Stimulated activated CD4-positive, alpha-beta T cell treated with anti-CD3 and anti-CD28 coated beads, TNF-alpha, amount 100 ng/mL, for 1 hour (primary cell): ENCODE measurements at places on chromosomes 1 and 21.

GRCh38 chr21:44054710-44055109 is 42.6 kb downstream of the TRAPPC10 start:
- no peak for DNase-seq

GRCh38 chr1:2124446-2125198 is 70.0 kb downstream of the FAAP20 start:
- no peak for DNase-seq

DNA sequence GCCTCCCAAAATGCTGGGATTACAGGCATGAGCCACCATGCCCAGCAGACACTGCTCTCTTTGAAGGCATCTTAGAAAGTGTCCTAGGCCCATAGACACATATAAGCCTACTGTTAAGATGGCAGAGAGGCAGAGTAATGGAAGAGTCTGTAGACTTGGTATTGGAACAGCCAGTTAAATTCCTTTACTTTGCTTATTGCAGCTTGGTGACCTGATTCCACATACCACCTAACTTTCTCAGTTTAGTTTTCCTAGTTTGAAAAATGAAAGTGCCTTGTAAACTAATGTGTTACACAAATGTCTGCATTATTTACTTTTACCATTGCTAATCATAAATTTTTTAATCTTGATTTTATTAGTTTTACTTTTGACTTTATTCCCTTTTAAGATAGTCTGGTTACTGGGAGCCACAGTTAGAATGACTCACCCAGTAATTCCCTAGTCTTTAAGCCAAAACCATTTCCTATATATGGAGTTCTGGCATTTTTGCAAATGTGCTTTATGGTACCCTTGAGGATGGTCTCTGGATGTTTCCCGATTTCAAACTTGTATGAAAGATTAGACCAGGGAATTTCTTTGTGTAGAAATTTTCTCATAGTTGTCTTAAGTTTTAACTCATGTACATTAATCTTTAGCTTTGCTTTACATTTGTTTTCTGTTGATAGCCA is 6.4 kb downstream of the SMAP2 start:
- no peak for DNase-seq

GRCh38 chr1:212935387-212935981 is 14.9 kb upstream of the VASH2 start:
- DNase-seq = no peak

DNA sequence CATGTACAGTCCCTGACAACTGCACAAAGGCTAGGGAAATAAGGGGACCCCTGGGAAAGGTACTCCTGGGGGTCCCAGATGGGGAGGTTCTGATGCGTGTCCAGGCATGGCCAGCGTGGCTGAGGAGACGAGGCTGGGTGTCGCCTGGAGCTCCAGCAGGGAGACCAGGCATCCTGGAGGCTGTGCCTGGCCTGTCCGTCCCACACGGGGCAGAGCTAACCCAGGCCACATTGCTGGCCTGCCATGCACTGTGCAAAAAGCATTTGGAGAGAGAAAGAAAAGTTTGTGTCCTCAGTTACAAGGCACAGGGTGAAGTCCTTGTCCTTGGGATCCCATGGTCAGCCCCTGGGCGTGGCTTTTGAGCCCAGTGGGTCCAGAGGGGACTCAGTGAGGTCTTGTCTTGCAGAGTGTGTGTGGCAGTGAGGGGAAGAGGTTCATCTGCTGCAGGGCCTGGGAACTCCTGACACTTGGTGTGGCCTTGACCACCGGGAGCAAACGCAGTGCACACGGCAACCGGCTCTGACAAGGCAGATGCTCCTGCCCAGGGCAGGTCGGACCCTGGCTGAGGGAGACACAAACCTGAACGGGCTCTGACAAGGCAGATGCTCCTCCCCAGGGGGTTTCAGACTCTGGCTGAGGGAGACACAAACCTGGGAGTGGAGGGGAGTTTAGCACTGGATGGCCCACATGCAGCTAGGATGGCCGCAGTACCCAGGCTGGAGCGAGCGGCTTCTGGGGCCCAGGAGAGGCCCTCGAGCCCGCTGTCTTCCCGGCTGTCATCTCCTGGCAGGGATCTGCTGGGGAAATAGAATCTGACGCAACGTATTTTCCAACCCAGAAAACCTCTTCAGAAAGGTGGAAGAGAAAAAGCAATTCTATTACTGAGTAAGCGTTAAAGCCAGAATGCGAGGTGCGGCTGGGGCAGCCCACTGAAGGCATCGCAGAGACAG is 37.3 kb upstream of the COL18A1 start:
- DNase-seq = no peak

DNA sequence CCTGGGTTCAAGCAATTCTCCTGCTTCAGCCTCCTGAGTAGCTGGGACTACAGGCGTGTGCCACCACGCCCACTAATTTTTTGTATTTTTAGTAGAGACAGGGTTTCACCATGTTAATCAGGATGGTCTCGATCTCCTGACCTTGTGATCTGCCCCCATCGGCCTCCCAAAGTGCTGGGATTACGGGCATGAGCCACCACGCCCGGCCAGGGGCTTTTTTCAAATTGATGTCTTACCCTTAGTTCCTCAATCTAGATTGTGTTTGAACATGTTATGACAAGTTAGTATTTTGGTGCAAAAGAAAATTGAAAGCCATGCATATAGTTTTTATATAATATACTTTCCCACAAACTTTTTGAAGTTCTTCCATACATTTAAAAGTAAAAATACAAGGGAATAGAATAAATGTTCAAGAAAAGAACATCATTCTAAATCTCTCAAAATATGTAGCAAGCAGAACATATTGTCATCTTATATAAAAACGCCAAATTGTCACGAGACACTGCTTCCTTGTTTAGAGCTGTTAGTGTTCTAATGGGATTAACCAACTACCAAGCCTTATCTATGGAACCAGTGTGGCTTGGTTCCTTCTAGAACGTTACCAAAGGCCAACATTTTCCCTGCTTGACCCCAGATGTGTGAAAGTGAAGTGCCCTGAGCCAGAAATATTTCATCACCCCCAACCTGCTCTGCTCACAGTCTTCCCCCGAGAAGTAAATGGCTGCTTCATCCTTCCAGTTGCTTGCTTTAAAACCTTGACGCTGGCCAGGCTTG is 9.5 kb upstream of the PLEKHM2 start:
- DNase-seq = no peak
